ENCODE measurements at places on chromosomes 12 and 14.

GRCh38 chr12:39685854-39686657, 66.5 kb upstream of the ABCD2 start:
- DNase-seq, result no peak

DNA sequence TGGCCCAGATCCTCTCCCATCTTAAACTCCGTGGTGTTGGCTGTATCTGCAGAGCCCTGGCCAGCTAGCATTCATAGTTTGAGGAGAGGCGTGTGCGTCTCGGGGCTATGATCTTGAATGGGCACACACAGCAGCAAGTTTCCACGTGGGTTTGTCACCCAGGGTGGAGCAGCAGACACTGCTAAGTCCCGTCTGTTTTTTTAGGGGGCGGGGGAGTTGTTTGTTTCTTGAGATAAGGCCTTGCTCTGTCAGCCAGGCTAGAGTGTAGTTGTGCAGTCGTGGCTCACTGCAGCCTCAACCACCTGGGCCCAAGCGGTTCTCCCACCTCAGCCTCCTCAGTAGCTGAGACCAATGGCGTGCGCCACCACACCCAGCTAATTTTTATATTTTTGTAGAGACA, 20.1 kb upstream of the TEX22 start:
- DNase-seq, result no peak

GRCh38 chr12:77894556-77894955, 63.9 kb downstream of the NAV3 start:
- no peak for DNase-seq

- DNase-seq, result no peak
Observed at GRCh38 chr12:9364224-9365176, 156.3 kb upstream of the PZP start.

DNA sequence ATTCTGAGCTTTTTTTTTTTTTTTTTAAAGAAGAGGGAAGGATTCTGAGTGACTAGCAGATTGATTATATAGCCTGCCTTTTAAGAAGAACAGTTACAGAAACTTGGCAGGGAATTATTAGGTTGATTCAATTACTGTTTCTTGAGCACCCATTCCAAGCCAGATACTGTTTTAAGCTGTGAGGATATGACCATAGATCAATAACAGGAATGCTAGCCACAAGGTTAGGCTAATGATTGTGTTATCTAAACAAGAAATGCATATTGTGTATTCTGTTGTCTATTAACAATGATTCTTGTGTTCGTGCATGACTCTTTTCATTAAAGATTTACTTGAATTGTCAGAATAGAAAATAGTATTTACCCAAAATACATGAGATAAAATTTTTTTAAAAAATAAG, 67.1 kb downstream of the PRORP start:
- no peak for DNase-seq

DNA sequence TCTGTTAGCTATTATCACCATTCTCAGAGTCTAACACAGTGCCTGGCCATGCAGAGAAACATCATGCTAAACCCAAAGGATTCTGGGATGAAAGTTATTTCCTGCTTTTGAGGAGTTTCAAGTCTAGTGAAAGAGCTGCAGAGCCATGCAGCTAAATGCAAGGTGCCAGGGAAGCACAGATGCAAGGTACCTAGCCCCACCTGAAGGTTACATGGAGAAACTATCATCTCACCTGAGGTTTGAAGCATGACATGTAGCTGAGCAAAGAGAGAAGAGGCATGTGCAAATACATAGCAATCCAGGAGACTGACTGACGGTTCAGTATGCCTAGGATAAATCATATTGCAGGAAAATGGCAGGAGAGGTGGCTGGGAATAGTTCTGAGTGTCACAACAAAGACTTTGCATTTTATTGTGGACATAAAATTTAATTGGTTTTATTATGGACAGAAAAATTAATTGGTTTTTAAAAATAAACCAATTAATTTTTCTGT, 170.4 kb downstream of the PRKD1 start:
- DNase-seq, result no peak

- no peak for DNase-seq
Observed at GRCh38 chr12:95424271-95424994, 49.5 kb upstream of the METAP2 start.
